Vagina (tissue), 2 donors: ENCODE measurements at places on chromosomes 2 and 18.

- no peak for DNase-seq
Observed at GRCh38 chr2:54871457-54872107, 148.1 kb downstream of the EML6 start.

DNA sequence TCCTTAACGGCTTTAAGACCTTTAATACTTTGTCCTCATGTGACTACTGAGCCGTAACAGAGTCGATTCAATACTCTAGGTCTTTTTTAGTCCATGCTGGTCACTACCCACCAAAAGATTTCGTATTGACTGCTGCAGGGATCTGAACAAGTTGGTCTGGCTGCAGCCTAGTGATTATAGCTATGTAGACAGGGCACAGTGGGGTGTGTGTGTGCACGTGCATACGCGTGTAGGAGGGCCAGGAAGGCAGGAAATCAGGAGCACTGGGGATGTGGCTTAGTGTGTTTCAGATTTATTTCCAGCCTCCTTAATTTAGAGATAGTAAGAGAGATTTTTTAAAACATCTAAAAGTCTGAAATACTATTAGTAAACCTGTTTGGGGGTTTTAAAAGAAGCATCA, 161.4 kb downstream of the MYO3B start:
- DNase-seq, result no peak

DNA sequence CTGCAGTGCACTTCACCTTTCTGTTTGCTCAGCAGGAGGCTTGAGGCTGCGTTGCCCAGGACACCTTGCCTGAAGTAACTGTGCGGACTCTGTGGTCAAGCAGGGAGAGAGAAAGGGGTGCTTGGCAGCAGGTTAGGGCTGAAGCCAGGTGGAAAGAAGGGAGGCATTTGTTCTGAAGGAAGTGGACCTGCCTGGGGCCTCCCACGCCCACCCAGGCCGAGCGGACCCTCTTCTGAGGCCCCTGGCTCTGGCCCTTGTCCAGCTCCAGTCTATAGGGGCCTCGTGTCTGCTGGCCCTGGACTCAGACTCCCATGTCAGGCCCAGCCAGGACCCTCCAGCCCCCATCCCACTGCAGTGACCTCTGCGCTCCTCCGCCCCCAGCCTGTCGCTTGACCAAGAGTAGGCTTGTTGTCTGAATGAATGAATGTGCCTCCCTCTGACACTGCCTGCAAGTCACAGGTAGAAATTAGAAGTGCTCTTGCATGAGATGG, 2.5 kb downstream of the SNED1 start:
- DNase-seq, result no peak

- DNase-seq, result no peak
Observed at GRCh38 chr2:145854039-145854755, 1334.3 kb upstream of the ZEB2 start.

DNA sequence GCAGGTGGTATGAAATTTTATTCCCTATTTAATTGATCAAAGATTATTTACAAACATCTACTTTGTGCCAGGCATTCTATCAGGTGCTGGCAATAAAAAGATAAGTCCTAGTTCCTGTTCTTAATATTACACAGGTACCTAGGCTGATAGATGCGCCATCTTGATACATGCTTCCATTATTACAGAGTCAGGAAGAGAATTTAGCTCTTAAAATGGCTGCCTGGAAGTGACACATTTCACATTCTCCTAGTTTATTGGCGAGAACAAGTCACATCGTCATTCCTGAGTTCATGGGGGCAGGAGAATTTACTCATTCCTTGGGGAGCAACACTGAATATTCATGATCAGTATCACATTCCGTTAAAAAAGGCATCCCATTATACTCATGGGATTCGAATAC, 1.1 kb upstream of the DARS1 start:
- no peak for DNase-seq

- no peak for DNase-seq
Observed at GRCh38 chr2:198662905-198663304, 794.8 kb downstream of the SATB2 start.

GRCh38 chr18:71136487-71136886, 847.6 kb downstream of the SOCS6 start:
- DNase-seq, result no peak

GRCh38 chr2:188293601-188294351, 2.1 kb downstream of the GULP1 start:
- peak; percentile 87 for DNase-seq

- no peak for DNase-seq
Observed at GRCh38 chr2:224031358-224031970, 7.6 kb downstream of the SERPINE2 start.

DNA sequence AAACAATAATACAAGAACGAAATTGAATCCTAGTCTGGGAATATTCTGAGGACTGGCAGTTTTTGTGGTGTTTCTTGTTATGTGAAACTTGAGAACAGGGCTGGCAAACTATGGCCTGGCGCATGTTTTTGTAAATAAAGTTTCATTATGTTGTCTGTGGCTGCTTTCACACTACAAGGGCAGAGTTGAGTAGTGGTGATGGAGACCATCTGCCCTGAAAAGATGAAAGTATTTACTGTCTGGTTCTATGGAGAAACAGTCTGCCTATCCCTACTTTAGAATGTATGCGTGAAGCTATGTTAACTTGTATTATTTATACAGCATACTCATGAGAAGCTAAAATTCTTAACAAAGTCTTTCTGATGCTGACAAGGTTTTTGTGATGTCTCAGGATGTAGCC, 351.9 kb downstream of the LRRTM1 start:
- DNase-seq, result no peak

GRCh38 chr18:58495634-58496033, 133.3 kb downstream of the ALPK2 start:
- no peak for DNase-seq

- no peak for DNase-seq
Observed at GRCh38 chr18:48222118-48222517, 187.1 kb downstream of the ZBTB7C start.

GRCh38 chr2:26493566-26493965, 15.6 kb upstream of the OTOF start:
- no peak for DNase-seq

DNA sequence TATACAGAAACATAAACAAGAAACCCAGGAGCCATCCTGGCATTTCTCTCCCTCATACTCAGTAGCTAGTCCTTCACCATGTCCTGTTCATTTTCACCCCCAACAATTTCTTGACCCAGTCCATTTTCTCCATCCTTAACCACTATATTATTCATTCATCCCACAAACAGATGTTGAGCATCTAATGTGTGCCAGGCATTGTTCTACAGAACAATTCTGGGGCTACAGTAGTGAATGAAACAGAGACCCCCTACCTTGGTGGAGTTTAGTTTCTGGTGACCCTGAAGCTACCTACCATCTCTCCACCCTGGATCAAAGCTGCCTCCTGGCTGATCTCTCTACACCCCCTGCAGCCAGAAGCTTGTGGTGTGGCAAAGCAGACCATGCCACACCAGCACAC, 27.5 kb upstream of the BZW1 start:
- no peak for DNase-seq

DNA sequence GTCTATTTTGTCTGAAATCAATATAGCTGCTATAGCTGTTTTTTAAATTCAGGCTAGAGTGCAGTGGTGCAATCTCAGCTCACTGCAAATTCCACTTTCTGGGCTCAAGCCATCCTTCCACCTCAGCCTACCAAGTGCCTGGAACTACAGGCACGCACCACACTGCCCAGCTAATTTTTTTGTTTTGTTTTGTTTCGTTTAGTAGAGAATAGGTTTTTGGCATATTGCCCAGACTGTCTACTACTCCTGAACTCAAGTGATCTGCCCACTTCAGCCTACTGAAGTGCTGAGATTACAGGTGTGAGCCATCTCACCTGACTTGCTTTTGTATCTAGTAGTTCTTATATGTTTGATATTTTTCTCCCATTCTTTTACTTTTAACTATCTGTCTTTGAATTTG, 259.7 kb downstream of the CDH19 start:
- no peak for DNase-seq

GRCh38 chr2:99607454-99607853, 117.6 kb upstream of the REV1 start:
- no peak for DNase-seq

DNA sequence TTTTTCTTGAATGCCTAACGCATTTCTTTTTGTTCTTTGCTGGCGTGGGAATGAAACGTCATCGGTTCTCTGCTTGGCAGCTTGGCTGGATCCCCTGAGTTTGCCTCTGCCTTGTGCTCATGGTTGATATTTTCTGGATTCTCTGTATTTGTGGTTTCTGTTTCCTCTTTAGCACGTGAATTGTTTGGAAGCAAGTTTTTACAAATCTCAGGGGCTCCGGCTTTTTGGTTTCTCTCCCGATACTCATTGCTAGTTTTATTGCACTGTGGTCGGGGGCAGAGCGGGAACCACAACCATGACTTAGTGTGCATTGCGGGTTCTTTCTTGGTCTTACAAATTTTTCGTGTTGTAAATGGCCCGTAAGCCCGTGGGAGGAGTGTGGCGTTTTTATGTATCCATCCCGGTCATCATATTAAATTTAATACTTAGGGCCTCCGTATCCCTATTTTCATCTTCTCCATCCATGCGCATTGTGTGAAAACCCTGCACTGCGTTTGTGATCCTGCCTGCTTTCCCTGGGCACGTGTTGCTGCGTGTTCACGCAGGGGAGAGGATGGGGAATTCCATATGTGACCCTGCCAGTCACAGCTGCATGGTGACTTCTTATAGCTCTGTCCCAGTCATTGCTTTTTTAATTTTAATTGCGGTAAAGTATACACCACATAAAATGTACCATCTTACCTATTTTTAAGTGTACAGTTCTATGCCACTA, 9.4 kb downstream of the RAMP1 start:
- peak; percentile 43 for DNase-seq

DNA sequence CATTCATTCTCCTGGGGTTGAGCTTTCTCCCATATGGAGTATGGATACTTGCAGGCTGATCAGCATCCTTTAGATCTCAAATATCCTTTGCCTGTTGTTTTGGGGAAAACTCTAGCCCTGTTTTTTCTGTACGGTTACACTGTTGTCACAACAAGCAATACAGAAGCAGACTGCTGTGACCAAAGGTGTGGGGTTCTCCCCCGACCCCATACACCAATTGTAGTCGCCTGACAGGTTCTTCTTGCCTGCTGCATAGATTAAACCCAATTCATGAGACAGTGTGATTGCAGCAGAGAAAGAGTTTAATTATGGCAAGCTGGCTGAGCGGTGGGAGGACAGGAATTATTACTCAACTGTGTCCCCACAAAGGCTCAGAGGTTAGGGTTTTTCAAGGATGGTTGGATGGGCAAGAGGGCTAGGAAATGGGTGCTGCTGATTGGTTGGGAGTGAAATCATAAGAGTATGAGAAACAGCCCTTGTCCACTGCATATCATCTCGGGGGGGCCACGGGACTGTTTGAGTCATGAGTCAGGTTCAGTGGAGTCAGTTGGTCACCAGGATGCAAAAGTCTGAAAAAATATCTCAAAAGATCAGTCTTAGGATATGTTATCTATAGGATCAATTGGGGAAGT, 40.6 kb downstream of the ITGB1BP1 start:
- DNase-seq, result no peak
